Spinal cord (tissue), 10 donors: ENCODE measurements at places on chromosomes 12 and 14.

GRCh38 chr12:28980436-28980835 lies 168.6 kb upstream of the FAR2 start:
- no peak for DNase-seq

DNA sequence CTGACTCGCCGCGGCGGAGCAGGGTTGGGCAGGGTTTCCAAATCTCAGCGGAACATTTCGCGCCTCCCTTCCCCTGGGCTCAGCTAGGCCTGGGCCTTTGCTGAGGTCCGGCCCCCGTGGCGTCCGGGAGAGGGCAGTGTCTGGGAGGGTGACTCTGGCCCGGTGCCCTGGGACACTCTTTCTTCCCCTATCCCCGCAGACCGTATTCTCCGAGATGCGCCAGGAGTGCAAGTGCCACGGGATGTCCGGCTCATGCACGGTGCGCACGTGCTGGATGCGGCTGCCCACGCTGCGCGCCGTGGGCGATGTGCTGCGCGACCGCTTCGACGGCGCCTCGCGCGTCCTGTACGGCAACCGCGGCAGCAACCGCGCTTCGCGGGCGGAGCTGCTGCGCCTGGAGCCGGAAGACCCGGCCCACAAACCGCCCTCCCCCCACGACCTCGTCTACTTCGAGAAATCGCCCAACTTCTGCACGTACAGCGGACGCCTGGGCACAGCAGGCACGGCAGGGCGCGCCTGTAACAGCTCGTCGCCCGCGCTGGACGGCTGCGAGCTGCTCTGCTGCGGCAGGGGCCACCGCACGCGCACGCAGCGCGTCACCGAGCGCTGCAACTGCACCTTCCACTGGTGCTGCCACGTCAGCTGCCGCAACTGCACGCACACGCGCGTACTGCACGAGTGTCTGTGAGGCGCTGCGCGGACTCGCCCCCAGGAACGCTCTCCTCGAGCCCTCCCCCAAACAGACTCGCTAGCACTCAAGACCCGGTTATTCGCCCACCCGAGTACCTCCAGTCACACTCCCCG lies 3.0 kb downstream of the WNT1 start:
- DNase-seq, result peak; percentile 91

GRCh38 chr14:58479975-58480374 lies 52.5 kb downstream of the KIAA0586 start:
- DNase-seq, result no peak

GRCh38 chr12:84638811-84639368 lies 273.7 kb downstream of the SLC6A15 start:
- no peak for DNase-seq

GRCh38 chr14:101932673-101933072 lies 31.7 kb upstream of the DYNC1H1 start:
- DNase-seq, result no peak

- DNase-seq, result no peak
Observed at GRCh38 chr12:82486524-82487235, 128.4 kb downstream of the METTL25 start.

GRCh38 chr12:78864403-78864869 lies at the start of gene SYT1:
TSS of gene SYT1 (plus strand) at chr12:78864774.
- DNase-seq, result peak; percentile 80

GRCh38 chr12:2262449-2262848 lies 209.7 kb downstream of the CACNA1C start:
- no peak for DNase-seq

- peak; percentile 49 for DNase-seq
Observed at GRCh38 chr12:52248541-52249461, 15.8 kb downstream of the KRT7 start.

GRCh38 chr12:80038062-80038560 lies 61.2 kb upstream of the OTOGL start:
- DNase-seq, result no peak

DNA sequence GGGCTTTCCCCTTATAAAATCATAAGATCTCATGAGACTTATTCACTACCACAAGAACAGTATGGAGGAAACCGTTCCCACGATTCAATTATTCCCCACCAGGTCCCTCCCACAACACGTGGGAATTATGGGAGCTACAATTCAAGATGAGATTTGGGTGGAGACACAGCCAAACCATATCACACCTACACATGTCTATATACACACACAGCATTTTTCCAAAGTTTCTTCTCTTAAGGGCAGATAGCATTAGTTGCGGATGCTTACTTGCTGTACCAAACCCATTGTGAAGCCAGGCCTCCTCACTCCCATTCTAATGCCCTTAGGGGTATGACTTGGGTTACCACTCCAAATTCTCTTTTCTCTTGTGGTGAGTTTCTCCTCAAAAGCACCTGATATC lies 104.1 kb upstream of the RAP1B start:
- no peak for DNase-seq
